Endothelial cell (in vitro differentiated cells): ENCODE measurements at places on chromosomes 4 and X. TPM values are rescaled to one million over a fixed set of nuclear protein-coding genes. Genes with fewer than 3 reads are reported as not detected.

DNA sequence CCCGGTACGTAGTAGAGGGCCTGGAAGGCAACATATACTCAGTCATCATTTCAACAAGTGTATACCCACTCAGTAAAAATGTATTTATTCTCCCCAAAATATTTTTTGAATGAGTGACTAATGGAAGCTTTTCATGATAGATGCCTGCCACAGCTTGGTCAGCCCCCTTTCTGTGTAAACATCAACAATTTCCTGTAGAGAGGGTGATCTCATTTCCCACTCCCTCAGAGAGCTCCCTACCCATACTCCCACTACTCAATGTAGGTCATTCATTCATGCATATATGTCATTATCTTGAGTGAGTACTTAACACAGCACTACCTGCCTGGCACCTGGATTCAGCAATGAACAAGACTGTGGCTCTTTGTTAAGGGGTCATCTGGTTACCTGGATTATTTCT lies 81.9 kb downstream of the STK32B start:
- DNase-seq = no peak

DNA sequence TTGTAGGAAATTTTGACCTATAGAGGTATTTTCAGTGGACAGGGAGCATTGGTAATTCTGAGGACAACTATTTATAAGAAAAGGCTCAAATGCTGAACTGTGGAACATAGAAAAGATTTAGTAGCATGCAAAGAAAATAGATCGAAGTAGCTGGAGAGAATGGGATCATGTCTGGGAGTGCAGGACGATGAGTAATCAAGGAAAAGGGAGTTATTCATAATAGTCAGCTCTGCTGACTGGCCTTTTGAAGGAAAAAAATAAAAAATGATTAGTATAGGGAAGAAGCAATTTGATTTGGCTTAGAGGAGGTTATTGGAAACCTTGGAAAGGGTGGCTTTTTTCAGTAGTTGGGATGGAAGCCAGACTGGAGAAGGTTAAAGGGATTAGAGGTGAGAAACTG lies 22.9 kb upstream of the ANK2 start:
- DNase-seq = no peak

- DNase-seq = no peak
Observed at GRCh38 chr4:37138019-37138653, 106.4 kb upstream of the NWD2 start.

DNA sequence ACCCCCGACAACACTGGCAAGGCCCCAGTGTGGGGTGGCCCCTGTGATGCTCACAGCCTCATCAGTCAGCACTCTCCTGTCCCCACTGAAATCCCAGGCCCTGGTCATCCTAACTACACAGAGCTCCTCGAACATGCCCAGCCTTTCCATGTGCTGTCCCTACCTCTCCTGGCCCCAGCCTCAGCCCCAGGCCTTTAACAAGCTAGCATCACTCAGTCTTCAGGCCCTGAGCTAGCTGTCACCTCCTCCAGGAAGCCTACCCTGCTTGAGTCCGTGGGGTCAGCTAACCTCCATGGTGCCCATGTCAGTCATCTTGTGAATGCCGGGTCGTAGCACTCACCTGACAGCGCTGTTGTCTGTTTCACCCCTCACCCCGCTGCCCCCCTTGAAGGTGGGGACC lies 25.6 kb upstream of the C4orf50 start:
- no peak for DNase-seq

- no peak for DNase-seq
Observed at GRCh38 chr4:3483471-3483921, 20.4 kb downstream of the DOK7 start.

- no peak for DNase-seq
Observed at GRCh38 chr4:2837904-2838496, 5.6 kb upstream of the ADD1 start.

- peak; percentile 54 for DNase-seq
Observed at GRCh38 chrX:72094894-72095293, 36.8 kb downstream of the RTL5 start.

VCX3A gene
- not detected for total RNA-seq

TMEM271 gene
- total RNA-seq = not detected

CENPI gene
- 10.3 TPM for total RNA-seq

PRR27 gene
- total RNA-seq = not detected

DGKK gene
- 0.49 TPM for total RNA-seq
